ENCODE measurements at places on chromosomes 3 and 15.
A peak's percentile ranks its signal among the peaks of the same experiment; 100 is the strongest.

DNA sequence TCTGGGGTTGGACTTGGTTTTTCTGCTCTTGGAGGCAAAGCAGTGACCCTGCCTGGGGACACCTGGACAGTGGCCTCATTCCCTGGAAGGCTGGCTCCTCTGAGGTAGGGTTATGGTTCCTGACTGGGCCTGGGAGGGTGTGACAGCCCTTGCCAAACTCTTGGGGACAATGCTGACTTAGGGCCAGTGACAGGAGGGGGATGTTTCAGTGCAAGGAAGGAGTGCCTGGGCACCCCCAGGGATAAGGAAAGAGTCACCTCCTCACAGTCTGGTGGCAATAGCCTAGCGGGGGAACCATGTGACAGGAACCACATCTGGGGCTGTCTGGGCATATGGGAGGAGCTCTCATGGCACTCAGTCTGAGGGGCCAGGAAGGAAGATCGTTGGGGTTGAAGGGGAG lies 91.8 kb downstream of the ABHD5 start:
- no peak for DNase-seq

GRCh38 chr3:158479051-158479450 lies 91.9 kb upstream of the MLF1 start:
- no peak for DNase-seq

- no peak for DNase-seq
Measured at GRCh38 chr3:187920030-187920429, 174.8 kb upstream of the BCL6 start.

DNA sequence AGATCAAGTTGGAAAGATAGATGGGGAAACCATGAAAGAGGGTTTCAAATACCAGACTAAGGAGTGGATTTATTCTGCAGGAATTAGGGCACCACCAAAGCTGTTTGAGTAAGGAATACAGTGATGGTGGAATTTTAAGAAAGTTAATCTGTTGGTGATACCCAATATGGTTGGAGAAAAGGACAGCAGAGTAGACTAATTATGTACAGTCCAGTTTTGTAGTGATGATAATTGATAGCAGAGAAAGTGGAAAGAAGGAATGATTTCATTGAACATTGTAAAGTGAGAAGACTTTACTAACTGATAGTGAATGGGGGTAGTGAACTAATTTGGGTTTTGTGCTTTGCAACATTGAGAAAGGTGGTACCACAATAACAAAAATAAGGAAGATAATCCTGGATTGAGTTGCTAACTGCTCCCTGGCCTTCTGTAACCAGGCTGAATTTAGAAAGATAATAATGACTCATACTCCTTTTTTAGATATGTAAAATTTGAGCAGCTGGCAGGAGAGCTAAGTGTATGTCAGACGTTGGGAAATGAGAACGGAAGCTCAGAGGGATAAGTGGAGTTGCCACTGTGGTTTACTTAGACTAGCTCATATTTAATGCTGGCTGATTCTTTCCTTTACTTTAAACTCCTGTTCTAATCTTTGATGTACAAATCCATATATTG lies 16.9 kb downstream of the TCAIM start:
- no peak for DNase-seq

DNA sequence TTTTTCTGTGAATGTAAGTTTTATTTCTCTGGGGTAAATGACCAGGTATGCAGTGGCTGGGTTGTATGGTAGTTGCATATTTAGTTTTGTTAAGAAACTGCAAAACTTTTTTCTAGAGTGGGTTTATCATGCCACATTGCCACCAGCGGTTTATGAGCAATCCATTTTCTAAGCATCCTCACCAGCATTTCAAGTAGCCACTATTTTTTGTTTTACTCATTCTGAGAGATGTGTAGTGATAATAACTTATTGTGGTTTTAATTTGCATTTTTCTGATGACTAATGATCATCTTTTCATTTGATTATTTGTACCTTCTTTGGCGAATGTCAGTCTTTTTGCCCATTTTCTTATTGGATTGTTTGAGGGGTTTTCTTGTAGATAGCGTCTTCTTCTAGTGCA lies 56.2 kb downstream of the SPRED1 start:
- no peak for DNase-seq

DNA sequence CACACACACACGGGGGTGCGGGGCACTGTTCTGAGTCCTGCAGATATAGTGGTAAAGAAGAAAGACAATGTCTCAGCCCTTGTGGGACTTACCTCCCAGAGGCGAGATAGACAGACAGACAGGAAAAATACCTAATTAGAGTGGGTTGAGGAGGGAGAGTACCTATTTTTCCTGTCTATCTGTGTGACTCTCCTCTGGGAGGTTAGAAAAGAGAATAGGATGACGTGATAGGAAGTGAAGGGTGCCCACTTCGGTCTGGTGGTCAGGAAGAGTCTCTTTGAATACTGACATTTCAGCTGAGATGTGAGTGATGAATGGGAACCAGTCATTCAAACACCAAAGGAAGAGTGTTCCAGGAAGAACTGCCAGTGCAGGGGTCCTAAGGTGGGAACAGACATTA lies 4.1 kb upstream of the APOD start:
- DNase-seq = no peak

DNA sequence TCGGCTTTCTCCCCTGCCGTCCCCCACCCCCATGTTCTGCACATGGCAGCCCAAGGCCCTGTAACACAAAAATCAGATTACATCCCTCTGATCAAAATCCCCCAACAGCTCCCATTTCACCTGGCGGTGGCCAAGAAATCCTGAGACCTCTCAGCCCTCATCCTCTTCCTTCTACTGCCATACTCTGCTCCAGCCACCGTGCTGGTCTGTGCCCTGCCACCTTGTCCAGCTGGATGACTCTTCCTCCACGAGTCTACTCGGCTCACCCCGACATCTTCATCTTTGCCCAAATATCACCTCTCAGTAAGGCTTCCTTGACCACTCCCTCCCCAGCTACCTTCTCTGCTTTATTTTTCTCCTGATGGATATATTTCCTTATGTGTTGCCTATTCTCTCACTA lies 3.1 kb downstream of the CCDC51 start:
- no peak for DNase-seq

DNA sequence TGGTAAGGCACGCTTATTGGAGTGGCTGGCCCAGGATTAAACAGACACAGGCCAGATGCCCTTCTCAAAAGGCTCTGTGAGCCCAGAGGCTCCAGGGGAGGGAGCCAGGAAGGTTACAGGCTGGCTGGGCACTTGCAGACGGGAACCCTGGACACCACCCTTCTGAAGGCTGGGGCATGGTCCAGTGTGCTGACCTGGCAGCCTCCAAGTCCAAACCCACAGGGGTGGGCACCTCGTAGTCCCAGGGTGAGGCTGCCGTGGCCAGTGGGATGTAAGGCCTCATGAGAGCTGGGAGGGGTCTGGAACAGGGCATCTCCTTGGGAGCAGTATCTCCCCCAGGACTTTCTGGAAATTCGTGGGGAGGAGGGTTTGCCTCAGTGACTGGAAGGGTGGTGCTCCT lies 19.6 kb downstream of the EFCC1 start:
- no peak for DNase-seq

- no peak for DNase-seq
Measured at GRCh38 chr3:139607257-139608107, 67.9 kb upstream of the RBP1 start.

DNA sequence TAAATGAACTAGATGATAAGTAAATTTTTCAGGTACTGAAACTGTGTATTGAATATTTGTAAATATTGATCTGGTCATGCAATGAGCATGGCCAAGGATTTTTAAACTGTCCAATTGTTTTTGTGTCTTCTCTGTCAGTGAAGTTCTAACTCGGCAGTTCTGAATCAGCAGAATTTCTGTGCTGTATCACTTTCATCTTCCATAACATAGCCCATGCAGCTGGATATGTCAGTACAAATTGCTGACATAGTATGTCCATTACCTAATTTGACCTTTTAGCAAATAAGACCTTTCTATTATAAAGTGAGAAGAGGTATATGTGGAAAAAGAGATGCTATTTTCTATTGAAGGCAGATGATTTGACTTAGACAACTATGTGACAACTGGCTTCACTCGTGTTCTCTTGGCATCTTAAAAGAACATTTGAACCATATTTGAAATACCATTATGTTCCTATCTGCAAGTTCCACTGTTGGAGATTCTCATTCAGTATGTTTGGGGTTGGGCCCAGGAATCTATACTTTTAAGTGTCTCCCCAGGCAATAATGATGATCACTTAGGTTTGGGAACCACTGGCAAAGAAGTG lies 90.4 kb downstream of the CMSS1 start:
- no peak for DNase-seq

DNA sequence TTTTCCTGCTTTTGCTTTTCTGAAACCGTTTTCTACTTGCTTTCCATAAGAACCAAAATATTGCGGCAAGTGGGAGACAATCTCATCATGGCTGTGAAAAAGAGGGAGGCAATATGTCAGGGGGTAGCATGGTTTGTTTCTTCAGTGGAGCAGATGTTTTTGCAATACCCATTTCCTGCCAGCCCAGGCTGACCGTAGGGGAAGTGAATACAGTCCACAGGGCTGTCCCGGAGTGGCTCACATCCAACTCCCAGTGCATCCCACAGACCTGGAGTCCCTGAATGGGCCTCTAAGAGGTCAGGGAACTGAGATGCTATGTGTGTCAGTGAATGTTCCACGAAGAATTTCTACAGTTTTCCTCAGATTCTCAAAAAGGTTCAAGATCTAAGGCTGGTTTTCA lies 69.6 kb downstream of the EPHB1 start:
- no peak for DNase-seq

- DNase-seq = no peak
Measured at GRCh38 chr3:188486126-188486525, 332.2 kb downstream of the LPP start.

- no peak for DNase-seq
Measured at GRCh38 chr3:50616003-50616769, 765 bp upstream of the MAPKAPK3 start.

- DNase-seq = no peak
Measured at GRCh38 chr3:169522595-169523529, 140.7 kb downstream of the MECOM start.

DNA sequence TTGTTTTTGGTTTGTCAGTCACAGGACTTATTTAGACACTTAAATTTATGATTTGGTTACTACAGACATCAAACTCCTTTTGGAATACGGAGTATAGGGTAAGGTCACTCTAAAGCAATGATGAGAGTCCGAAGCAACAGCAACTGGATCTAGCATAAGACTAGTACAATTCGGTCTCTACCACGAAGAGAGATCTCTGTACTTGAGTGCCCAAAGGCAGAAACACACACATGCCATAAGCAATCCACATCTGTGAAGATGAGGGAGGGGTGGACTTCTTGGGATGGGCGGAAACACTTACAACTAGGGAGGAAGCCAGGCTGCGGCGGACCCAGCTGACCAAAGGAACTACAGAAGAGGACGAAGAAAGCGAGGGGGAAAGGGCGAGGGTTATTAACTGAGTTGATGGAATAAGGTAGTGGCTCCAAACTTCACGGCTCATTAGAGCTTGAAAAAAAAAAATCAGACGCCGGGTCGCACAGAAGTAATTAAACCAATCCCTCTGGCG lies 595 bp downstream of the DPH6 start:
- DNase-seq = no peak

GRCh38 chr3:11465744-11466616 lies 177.7 kb downstream of the VGLL4 start:
- peak; percentile 19 for DNase-seq

All from GOT3 (cell line).